WTC11 (cell line): ENCODE measurements at places on chromosomes 1 and 21.

DNA sequence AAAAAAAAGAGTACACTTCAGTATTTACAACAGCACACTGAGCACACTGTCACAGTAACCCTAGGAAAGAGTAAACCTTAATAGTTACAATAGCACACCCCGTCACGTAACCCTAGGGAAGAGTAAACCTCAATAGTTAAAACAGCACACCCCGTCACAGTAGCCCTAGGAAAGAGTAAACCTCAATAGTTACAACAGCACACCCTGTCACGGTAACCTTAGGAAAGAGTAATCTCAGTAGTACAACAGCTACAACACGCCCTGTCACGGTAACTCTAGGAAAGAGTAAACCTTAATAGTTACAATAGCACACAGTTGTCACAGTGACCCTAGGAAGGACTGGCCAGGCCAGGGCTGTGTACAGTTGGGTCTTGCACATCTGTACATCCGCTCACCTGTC, 3.0 kb downstream of the CDK11A start:
- no peak for DNase-seq

GRCh38 chr1:150261367-150261766, 3.8 kb downstream of the CA14 start:
- no peak for DNase-seq

GRCh38 chr1:174296309-174296708, 137.0 kb downstream of the RABGAP1L start:
- no peak for DNase-seq

GRCh38 chr1:112618721-112619517, at the start of gene ST7L:
Gene ST7L, minus strand, starts transcription at chr1:112619141. Its CDS starts 28 bp downstream, at chr1:112619113.
- peak; percentile 72 for DNase-seq

DNA sequence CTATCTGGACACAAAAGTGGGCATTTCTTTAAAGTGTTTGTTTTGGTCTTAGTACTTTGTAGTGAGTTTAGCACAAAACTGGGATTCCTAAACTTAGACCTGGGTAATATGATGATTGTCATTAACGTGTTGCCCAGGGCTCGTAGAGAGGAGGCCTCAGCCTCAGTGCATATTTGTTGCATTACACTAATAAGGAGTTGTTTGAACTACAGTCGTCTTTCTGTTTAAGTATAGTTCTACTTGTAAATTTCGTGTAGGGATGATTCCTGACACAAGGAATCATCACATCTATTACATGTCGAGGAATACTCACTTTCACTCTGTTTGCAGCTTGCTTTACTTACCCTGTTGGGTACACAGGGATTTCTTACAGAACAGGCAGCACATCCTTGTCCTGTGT, 85.0 kb downstream of the PRDM2 start:
- no peak for DNase-seq

DNA sequence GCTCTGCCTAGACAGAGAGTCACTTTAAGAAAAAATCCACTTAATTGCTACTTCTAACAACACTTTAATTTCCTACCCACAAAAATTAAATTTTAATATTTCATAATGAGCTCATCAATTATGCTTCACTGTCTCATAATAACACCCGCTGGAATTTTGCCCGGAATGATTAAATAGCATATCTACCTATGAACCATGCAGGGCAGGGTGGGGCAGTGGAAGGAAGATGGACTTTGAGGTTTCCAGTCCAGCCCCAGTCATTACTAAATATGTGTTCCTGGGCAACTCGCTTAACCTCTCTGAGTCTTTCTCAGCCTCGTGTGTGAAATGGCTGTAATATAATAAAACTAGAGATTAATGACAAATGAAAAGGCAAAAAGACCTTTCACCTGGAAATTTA, 32.8 kb upstream of the SLC45A1 start:
- no peak for DNase-seq
